ENCODE measurements at places on chromosomes 4 and X.

DNA sequence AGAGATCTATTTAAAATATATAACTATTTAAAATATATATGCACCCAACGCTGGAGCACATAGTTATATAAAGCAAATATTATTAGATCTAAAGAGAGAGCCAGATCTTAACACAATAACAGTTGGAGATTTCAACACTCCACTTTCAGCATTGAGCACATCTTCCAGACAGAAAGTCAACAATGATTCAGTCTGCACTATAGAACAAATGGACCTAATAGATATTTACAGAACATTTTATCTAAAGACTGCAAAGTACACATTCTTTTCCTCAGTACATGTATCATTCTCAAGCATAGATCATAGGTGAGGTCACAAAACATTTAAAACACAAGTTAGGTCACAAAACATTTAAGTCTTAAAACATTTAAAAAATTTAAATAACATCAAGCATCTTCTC is 36.4 kb downstream of the NLRP2B start:
- no peak for DNase-seq

- DNase-seq = no peak
These were observed 255.1 kb downstream of the IL15 start for GRCh38 chr4:141891260-141892120.

DNA sequence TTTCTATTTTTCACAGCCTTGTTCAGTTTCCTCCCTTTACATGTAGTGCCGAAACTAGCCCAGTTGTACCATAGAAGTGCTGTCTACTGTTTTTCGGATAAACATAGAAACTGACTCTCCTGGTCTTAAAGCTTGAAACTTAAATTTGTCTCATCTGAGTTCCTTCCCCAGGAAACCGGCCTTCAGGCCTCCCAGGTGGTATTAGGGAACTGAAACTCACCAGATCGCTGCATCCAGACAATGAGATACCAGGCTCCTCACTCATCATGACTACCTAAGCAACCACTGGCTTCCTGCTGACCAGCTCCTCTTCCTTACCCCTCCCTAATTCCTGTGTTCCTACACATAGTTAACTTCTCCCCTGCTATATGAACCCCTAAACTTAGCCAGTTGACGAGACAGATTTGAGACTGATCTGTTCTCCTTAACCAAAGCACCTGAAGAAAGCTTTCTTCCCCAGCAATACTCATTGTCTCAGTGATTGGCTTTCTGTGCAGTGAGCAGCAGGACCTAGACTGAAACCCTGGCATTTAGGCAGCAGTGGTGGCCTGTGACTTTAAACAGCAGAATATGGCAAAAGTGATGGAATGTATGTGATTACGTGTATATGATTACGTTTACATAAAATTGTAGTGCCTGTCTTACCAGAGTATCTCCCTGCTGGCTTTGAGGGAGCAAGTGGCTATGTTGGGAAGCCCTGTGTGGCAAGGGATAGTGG is 959.1 kb upstream of the LCORL start:
- DNase-seq = no peak

- no peak for DNase-seq
These were observed 97.1 kb downstream of the TMA16 start for GRCh38 chr4:163591614-163592020.

GRCh38 chr4:128227991-128228571 is 59.5 kb downstream of the PGRMC2 start:
- DNase-seq = peak; percentile 73

DNA sequence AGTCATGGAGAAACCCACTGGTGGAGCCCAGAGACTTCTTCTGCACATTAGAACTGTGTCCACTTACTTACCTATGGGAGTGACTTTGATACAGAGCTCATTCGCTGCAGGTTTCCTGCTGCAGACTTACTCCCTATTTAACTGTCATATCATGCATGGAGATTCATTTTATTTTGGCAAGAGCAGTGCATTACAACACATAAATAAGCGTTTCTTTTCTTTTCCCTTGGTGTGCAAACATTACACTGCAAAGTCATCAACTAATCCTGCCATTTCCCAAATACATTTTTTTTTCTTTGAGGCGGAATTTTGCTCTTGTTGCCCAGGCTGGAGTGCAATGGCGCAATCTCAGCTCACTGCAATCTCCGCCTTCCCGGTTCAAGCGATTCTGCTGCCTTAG is 230.9 kb upstream of the SFRP2 start:
- DNase-seq = no peak

DNA sequence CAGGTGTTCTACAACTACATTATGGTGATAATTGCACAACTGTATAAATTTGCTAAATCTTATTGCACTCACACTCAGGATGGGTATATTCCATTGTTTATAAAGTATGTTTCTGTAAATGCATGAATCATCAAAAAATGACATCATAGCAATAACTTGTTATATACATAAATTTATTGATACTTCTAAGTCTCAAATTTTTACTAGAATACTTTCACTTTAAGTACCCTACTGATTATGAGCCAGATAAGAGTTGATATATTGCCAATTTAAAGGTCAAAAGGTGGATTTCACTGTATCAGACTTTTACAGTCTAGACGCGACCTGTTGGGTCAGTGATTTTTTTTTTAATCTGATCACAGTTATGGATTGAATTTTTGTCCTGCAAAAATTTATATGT is 37.4 kb upstream of the MTMR1 start:
- no peak for DNase-seq

DNA sequence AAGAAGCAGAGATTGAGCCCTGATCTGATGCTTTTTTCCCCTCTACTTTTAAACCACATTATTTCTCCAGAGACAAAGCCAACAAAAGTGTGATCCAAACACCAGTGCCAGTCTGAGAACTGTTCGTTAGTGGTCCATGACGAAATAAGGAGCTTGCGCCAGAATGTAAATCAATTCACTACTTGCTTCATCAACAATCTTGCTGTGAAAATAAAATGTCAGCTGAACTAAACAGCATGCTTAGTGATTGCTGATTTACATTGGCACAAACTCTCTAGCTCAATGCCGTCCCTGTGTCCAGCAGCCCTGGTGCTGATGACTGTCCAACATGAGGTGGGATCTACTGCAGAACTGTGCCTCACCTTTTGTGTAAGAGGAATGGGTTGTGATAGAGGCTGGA is 71.3 kb downstream of the SOX3 start:
- DNase-seq = no peak

DNA sequence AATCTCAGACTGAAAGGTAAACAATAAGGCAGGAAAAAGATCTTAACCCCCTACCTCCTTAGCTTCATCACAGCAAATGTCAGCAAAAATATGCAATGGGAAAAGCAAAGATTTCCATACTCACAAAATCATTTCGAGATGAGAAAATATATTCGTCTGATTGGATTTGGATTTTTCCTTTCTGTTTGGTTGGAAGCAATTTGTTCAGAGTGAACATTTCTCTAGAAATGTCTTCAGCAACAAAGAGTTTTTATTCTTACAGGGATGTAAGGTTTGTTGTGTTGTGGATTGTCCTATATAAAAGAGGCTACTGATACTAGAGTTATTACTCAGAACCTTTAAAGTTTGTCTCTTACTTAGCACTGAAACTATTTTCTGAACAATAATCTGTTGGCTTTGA is 23.8 kb downstream of the GRIA2 start:
- DNase-seq = no peak

DNA sequence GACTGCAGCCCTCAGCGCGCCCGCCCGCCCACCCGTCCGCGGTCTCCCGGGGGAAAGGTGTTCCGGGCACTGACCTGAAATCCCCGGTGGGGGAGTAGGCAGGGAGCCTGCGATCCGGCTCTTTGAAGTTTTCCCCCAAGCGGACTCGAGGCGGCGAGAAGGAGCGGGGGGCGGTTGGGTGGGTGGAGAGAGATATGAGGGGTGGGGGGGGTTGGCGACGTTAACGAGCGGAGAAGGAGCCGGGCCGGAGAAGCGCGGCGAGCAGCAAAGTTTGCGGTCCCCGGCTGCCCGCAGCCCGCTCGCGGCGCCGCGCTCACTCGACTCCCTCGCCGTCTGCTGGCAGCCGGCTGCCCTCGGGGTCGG is 636 bp downstream of the BCOR start:
- DNase-seq = no peak

GRCh38 chr4:113682730-113683537 is 78.6 kb downstream of the CAMK2D start:
- no peak for DNase-seq

GRCh38 chr4:32499171-32499570 is 1779.0 kb downstream of the PCDH7 start:
- DNase-seq = no peak

GRCh38 chrX:135632353-135632752 is 81.1 kb upstream of the CT45A1 start:
- no peak for DNase-seq

GRCh38 chrX:135273162-135273561 is 21.3 kb downstream of the ETDA start:
- no peak for DNase-seq

- no peak for DNase-seq
These were observed 318.4 kb upstream of the GIMD1 start for GRCh38 chr4:106687026-106687425.

DNA sequence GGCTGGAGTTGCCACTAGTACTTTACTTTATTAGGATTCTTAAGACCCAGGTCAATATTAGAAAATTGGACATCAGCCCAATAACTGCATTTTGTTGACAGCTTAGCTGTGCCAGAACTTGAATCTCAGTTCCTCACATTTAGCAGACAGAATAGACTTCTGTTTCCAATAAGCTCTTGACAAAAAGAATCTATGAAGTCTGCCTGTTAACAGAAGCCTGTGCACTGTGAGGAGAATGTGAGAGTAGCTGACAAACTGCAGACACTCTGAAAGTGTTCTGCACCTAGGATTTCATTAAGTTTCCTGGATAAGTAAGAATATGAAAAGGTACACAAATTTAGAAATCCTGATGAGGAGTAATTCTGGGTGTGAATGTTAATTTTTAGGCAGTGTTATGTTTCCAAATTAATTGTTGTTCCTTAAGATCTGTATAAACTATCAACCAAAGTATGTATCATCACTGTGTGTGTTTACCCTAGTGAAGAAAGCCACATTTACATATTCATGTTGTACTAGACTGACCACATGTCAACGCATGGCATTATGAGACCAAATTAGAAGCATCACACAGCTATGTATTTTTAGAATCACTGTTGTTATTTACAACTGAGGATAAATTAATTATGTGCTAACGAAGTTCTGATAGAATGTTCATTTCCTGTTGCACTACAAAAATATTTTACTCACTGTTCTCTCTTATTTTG is 756.4 kb upstream of the IGFBP7 start:
- no peak for DNase-seq

- no peak for DNase-seq
These were observed 72.1 kb downstream of the DDIT4L start for GRCh38 chr4:100118181-100118580.

GRCh38 chr4:173167758-173168395 is 734 bp upstream of the GALNT7 start:
- no peak for DNase-seq

GRCh38 chr4:751676-752075 is 46.0 kb downstream of the PCGF3 start:
- no peak for DNase-seq

DNA sequence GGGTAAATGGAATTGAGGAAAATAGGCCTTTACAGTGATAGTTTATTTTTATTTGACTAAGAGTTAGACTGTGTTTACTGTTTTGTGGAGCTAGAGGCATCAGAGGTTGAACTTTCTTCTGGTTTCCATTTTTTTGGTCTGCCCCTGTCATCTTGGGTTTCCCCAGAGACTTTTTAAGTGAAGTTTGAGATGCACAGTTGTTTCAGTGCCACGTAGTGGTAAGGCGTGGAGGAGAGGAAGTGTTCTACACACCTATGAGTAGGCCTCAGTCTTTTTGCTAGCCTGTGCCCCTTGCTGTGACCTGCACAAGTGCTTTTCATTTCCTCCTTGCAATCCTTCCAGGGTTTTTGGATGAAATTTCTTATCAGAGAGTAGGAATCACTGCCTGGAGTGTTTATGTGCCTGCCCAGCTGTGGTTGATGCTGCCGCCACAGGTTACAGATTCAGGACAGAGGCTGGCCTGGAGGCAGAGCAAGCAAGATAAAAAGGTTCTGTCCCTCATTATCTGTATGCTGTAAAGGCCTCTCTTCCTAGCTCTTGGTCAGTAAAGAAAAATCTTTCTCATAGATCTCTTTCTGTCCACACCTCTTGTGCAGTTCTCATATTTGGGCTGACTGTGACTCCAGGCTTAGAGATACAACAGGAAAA is 12.5 kb upstream of the HSFX4 start:
- DNase-seq = no peak

GRCh38 chr4:185396724-185397385 is at the start of gene ANKRD37:
ANKRD37 (plus strand) TSS chr4:185396841; CDS start chr4:185396924, 83 bp downstream.
- no peak for DNase-seq

DNA sequence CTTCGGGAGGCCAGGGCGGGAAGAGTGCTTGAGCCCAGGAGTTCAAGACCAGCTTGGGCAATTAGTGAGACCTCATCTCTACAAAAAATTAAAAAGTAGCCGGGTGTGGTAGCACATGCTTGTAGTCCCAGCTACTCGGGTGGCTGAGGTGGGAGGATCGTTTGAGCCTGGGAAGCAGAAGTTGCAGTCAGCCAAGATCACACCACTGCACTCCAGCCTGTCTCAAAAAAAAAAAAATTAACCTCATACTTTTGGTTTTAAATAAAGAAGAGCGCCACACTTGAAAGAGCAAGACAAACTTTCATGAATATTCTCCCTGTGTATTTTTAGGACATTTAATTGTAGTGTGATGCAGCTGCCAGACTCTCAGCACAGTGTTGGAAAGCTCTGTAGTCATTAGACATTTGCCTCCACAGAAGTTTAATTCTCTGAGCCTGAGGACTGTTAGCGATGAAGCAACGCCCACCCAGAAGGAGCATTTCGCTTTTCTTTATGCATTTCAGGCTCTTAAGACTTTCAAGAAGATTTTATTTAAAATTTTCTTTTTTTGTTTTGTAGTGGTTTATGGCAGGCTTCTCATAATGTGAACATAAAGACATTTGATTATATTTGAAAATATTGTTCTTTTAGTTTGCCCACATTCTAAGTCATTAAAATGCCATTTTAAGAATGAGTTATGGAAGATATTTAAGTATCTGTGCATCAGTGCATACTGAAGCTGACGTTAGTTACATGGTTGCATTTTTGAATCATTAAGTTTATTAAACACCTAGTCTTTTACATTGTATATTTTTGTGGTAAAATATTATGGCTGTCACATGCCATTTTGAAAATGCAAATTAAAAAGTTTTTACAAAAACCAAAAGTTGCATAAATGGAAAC is 45.8 kb downstream of the DCLK2 start:
- DNase-seq = no peak

DNA sequence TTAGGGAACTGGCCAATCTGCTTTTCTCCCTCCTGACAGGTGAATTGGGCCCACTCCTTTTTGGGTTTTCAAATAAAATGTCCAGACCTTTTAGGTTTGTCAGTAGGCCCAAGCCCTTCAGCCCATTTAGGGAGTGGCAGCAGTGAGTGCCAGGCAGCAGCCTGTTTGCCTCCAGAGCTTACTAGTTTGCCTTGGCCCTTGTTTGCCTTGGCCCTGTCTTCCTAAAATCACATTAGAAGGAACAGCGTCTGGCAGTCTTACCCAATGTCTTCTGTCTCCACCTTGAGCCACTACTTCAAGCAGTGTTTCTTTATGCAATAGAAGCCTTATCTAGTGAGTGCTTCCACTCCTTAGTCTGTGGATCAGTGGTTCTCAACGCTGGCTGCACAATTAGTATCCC is 117.1 kb downstream of the TMEM164 start:
- DNase-seq = no peak

Measured in NCI-H524 treated with DMSO at 0.1 percent for 48 hours (cell line).